ENCODE measurements at places on chromosomes 16 and 17.

DNA sequence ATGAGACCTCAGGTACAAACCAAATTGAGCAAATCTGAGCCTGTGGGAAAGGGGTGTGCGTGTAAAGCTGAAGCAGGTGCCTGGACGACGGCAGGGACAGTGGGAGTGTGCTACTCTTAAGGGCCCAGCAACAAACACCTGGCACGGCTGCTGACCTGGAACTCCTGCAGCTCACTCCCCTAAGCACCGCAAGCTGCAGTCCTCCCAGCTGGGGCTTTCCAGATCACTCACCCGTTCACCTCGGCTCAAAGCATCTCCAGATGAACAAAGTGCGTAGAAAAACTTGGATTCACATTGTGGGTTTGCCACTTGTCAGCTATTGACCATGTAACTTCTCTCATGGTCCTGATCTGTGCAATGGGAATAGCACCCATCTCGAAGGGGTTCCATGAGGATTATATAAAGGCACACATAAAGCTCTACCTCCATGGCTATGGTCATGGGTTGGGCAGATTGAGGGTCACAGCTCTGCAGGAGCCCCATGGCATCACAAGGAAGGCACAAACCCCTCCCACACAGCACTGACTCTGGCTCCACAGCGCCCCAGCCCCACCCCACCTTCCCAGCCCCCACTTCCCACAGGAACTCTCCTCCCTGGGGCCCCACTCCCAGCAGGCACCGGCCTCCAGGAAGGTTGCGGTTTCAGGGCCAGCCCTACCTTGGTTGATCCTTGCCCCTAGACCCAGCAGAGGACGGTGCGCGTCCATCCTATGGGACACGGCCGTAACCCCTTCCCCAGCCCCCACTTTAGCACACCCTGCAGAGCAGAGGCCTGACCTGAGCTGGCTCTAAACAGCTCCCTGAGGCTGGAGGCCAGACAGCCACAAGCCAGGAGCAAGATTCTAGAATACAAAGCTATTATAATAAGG is 21.9 kb downstream of the ST3GAL2 start:
- DNase-seq = no peak

DNA sequence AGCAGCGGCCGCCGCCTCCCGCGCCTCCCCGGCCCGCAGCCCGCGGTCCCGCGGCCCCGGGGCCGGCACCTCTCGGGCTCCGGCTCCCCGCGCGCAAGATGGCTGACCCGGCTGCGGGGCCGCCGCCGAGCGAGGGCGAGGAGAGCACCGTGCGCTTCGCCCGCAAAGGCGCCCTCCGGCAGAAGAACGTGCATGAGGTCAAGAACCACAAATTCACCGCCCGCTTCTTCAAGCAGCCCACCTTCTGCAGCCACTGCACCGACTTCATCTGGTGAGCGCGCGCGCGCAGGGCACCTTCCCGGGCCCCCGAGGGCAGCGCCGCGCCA is 258 bp downstream of the PRKCB start:
- no peak for DNase-seq

DNA sequence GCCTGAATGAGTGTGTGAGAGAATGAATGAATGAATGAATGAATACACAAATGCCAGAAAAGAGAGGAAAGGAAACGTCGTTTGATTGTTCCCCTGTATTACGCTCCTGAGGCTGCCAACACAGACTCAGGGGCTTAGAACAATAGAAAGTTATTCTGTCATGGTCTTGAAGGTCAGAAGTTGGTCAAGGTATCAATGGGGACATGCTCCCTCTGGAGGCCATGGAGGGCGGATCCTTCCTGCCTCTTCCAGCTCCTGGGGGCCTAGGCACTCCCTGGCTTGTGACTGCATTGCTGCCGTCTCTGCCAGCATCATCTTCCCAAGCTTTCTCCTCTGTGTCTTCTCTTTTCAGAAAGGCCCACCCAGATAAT is 1.5 kb upstream of the SLC38A8 start:
- DNase-seq = no peak

GRCh38 chr16:50274326-50275097 is 8.2 kb downstream of the ADCY7 start:
- DNase-seq = peak; percentile 82

- no peak for DNase-seq
Observed at GRCh38 chr17:8392274-8392673, 5.4 kb downstream of the RNF222 start.

- DNase-seq = no peak
Observed at GRCh38 chr16:47492428-47493377, 31.6 kb downstream of the PHKB start.

GRCh38 chr16:1053700-1054368 is 18.7 kb upstream of the SSTR5 start:
- DNase-seq = no peak

- DNase-seq = no peak
Observed at GRCh38 chr17:8447799-8448198, 12.1 kb downstream of the NDEL1 start.

DNA sequence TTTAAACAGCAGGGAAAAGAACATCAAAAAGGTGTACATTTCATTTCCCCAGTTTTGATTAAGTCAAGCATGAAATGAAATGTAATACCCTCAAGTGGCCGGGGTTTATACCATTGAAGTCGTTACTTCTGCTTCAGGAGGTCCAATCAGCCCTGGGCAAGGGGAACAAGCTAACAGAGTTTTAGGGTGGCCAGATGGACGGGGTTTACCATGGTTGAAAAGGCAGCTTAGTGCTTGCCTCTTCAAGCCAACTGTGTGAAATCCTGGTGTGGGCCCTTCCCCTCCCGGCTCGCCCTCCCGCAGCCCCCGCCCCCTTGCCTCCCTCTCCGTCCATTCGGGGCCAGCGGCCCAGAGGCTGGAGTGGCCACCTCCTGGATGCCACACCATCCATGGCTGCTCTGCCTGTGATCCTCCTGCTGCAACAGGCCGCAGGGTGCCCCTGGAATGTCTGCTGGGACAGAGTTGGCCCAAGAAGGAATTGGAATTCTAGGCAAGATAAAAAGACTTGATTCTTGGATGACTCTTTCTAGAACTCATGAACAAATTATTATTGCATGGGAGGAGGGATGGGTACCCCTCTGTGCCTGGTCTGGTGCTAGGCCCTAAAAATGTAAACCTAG is 296.2 kb upstream of the IRX3 start:
- no peak for DNase-seq

GRCh38 chr17:10683853-10684252 is 13.5 kb downstream of the SCO1 start:
- no peak for DNase-seq

- DNase-seq = no peak
Observed at GRCh38 chr16:86570558-86571529, 4.2 kb downstream of the FOXC2 start.

GRCh38 chr16:8182761-8183160 is 407.6 kb downstream of the TMEM114 start:
- no peak for DNase-seq

DNA sequence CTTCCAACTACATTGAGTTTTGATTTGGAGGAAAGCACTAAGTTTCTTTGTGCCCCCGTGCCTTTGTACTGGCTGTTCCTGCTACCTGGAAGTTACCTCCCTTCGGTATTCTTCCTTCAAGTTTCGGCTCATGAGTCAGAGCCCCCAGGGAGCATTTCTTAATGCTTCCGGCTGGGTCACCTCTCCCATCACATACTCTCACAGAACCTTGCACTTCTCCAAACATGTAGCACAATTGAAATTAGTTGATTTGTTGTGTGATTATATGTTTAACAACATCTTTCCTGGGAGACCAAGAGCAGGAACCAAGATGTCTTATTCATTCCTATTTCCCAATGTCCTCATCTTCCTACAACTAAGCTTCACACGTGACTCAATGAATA is 158.6 kb upstream of the CDH5 start:
- no peak for DNase-seq

GRCh38 chr17:65389949-65390348 is 171.5 kb downstream of the AXIN2 start:
- no peak for DNase-seq

DNA sequence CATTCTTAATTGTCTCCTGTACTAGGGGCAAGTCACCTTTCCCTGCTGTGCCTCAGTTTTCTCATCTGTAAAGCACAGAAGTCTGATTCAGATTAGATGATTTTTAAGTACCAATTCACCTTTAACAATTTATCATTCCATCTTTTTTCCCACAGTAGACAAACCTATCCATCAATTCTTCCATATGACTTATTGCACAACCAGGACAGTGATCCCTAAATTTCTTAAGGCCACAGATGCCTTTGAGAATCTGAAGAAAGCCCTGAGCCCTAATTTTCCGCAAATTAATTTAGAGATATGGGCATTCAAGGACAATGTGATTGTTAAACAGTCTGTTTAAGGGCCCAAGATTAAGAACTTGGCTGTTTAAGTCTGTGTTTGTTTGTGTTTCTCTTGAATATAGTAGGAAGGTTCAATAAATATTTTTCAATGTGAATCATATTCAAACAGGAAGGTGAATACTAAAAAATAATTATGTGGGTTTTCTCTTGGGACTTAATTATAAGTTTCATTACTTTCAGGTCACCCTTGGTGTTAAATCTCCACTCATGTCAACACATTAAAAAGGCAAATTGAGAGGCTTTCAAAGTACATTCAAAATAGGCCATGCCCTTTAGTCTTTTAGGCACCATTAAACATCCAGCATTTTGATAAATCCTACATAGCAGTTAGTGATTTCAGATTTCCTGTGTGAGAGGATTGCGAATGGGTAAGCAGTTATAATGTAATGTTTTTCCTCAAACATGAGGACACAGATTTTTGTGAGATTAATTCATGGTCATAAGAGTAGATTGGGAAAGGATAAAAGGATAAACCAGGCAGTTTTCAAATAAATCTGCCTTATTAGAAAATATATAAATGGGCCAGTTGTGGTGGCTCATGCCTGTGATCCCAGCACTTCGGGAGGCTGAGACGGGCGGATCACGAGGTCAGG is 34.9 kb upstream of the MMD start:
- DNase-seq = no peak

DNA sequence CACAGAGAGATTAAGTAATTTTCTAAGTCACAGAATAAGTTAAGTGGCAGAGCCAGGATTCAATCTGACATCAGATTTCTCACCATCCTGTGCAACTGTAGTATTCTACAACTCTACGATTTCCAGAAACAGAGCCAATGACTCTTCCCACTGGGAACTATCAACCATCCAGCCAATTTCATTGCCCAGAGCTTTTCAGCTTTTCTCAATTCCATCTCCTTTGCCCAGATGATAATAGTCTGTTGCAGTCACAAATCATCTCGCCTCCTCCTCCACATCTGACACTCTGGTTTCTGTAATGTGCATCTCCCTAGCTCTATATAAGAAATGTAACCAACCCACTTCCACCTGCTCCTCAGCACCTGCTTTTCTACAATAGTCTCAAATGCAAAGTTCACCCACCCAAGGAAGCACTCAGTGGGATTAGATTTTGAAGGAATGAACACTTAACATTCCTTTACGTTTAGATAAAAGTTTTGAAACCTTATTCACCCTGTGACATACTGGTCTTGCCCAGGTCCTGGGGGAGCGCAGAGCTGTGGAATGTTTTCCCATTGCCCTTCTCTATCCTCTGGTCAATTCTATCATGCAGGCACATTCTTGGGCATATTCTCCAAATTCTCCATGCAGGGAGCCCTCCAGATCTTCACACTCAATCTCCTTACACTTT is 167.8 kb upstream of the ASIC2 start:
- no peak for DNase-seq

DNA sequence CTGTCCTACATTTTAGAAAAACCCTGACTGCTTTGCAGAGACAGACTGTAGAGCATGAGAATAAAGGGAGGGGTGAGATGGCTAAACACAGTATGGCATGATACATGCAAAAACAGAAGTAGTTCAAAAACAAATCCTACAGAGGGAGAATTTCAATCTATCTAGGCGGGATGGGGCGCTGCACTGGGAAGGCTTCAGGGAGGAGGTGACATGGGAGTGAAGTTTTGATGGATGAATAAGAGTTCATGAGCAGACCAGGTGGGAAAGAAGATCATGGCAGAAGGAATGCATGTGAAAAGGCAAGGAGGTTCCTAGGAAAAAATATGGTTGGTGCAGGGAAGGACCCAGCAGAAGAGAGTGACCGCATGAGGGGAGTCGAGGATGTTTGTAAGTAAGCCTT is 19.2 kb downstream of the HS3ST3B1 start:
- no peak for DNase-seq

- no peak for DNase-seq
Observed at GRCh38 chr17:7515911-7516610, 31.9 kb downstream of the POLR2A start.

DNA sequence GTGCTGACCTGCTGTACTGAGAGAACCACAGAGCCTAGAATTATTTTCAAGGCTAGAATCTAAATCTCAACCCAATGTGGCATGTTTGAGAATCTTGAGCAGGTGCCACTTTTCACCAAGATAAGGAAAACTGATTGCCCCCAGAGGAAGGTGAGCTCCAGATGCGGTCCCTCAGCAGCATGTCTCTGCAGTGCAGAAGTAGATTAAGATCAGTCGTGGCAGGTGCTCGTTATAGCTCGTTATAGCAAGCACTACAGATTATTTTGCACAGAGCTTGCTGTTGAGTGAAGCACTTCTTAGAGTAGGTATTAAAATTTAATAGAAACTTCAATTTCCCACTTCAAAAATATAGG is 176.0 kb downstream of the AATF start:
- no peak for DNase-seq

DNA sequence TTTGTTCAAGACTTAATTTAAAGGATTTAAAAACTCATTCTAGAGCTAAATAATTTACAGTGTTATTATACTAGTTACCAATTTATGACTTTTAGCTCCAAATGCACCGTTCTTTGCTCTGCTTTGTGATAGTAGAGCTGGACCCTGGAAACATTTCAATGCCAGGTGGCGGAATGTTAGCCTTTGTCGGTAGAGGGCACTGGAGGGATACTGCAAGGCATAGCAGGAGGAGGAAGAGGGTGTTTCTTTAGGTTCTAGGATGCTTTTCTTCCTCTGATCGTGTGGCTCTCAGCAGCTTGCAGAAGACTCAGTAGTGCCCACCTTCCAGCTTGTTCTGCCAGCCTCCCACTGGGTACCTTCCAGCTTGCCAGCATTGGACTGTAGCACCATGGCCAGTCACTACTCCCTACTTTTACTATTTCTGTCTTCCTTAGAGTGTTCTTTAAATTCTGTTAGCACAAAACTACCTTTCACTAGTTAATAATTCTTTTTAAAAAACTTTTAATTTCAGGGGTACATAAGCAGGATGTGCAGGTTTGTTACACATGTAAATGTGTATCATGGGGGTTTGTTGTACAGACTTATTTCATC is 325.3 kb downstream of the UTP18 start:
- no peak for DNase-seq

GRCh38 chr17:48611213-48611612 is 396 bp upstream of the HOXB7 start:
- no peak for DNase-seq

DNA sequence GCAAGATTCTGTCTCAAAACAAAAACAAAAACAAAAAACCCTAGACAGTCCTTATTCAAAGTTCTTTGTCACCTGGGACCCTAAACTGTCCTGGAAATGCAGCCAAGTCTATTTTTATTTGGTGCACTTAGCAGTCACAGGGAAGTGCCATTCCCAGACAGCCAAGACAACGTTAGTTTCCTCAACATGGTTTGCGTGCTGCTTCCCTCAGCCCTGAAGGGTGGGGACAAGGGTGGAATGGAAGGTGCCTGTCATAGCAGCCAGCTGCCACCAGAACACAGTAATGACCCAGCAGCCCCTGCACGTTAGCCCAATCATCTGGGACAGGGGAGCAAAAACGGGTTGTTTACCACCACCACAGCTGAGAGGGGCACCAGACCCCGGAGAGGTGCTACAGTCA is 16.9 kb downstream of the CREBBP start:
- DNase-seq = no peak
